ENCODE measurements at places on chromosomes 2 and 18. TPM values are rescaled to one million over a fixed set of nuclear protein-coding genes. Genes with fewer than 3 reads are reported as not detected.

The FLACC1 gene
- total RNA-seq, result 8.0 TPM

The KCNJ3 gene
- 0.31 TPM for total RNA-seq

The SCN9A gene
- 46.4 TPM for total RNA-seq

The LYG1 gene
- 0.89 TPM for total RNA-seq

The LYG2 gene
- total RNA-seq, result not detected

The PECR gene
- total RNA-seq, result 25.9 TPM

The IL37 gene
- total RNA-seq, result not detected

The COL6A3 gene
- total RNA-seq, result 548 TPM

The NXPH2 gene
- not detected for total RNA-seq

The SLC16A14 gene
- total RNA-seq, result 5.2 TPM

The KLHL14 gene
- total RNA-seq, result 2.2 TPM

The POU3F3 gene
- total RNA-seq, result not detected

The NEUROD1 gene
- 0.82 TPM for total RNA-seq

DNA sequence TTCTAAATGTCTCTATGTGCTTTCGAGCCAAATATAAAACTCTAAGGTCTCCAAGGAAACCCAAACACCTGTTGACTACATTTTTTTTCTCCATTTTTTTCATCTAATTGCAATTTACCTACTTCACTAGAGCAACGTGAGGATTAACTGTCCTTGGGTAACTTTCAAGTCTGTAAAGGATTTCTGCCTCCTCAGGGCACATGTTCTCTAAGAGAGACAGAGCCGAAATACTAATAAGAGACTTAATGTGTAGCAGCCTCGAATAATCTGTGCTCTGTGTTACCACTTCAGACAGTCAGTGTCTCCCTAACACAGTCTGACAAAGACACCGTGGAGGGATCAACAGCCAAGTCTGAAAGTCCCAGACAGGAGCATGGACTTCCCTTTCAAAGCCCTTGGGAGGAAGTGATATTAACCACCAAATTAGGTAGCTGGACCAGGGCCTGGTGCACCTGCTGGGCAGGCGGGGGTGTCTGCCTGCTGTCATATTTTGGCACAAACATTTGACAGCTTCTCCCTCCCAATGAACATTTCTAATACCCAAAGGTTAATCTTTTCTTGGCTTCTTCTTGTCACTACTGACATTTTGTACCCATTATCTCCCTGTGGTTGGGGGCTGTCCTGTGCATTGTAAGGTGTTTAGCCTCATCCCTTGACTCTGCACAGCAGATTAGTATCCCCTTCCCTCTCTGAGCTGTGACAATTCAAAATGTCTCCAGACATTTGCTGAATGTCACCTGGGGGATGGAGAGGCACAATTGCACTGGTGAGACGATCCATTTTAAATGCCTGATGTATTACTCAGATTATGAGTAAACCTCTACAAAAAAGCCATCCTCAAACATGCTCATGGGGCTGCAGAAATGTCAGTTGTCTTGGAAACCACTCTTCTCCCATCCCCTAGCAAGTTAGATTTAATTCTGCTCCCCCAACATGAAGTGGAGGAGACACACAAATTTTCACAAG, 45.7 kb upstream of the LYPD1 start:
- no peaks in the 10 kb centered on the region for H3K36me3 ChIP-seq
- H3K27ac ChIP-seq, result no peak overlapping the region
- H3K4me3 ChIP-seq, result no peak overlapping the region
- DNase-seq, result no peak
- no peaks in the 10 kb centered on the region for H3K27me3 ChIP-seq

- peaks cover 15% of the 10 kb centered on the region for H3K4me1 ChIP-seq
- H3K4me3 ChIP-seq, result no peak overlapping the region
- DNase-seq, result no peak
- H3K27ac ChIP-seq, result no peak overlapping the region
These were observed 2.4 kb upstream of the CELF4 start for GRCh38 chr18:37567994-37568359.

GRCh38 chr18:3579701-3580100, 129.7 kb downstream of the TGIF1 start:
- no peak for DNase-seq
- no peaks in the 10 kb centered on the region for H3K27me3 ChIP-seq
- H3K36me3 ChIP-seq, result no peaks in the 10 kb centered on the region

DNA sequence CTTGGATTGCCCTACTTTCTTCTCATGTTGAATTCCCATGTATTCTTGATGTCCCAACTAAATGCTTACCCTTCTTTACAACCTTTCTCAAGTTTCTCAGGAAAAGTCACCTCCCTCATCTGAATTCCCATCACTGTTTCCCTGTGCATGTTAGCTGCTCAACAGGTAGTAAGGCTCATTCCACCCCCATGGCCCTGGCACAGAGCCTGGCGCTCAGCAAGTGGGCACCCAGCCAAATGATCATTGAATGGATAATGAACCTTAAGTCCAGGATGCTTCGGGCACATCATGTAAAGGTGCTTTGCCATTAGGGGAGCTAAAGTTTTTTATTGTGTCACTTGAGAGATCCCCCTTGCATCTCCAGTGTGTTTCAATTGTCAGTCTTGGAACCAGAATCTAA, 124.0 kb downstream of the PKP4 start:
- H3K4me3 ChIP-seq, result no peak overlapping the region
- no peaks in the 10 kb centered on the region for H3K27me3 ChIP-seq
- no peak overlapping the region for H3K27ac ChIP-seq
- DNase-seq, result no peak

- DNase-seq, result peak; percentile 33
- no peaks in the 10 kb centered on the region for H3K36me3 ChIP-seq
- H3K4me3 ChIP-seq, result no peak overlapping the region
- H3K27ac ChIP-seq, result peak overlapping the region; percentile 33
These were observed 6.0 kb upstream of the SLC35F6 start for GRCh38 chr2:26757873-26758789.

DNA sequence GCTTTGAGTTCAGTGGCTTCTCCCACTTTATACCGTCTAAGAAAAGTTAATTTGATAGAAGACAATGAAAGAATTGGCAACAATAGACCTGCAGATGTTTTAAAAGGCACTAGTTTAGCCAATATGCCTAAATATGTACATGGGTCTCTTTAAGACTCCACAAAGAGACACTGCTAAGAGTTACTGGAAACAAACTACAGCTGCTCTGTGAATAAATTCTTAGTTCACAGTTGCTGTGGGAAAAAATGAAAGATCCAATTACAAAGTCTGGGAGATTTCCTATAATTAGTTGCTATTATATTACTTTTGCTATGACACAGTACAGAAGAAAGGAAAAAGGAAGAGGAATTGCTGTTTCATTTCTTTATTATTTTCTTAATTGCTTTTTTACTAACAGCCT, 34.3 kb downstream of the SCN9A start:
- no peak overlapping the region for H3K27ac ChIP-seq
- no peaks in the 10 kb centered on the region for H3K4me1 ChIP-seq
- no peaks in the 10 kb centered on the region for H3K36me3 ChIP-seq

- H3K36me3 ChIP-seq, result no peaks in the 10 kb centered on the region
- H3K27me3 ChIP-seq, result no peaks in the 10 kb centered on the region
- no peaks in the 10 kb centered on the region for H3K4me1 ChIP-seq
- DNase-seq, result no peak
- no peak overlapping the region for H3K27ac ChIP-seq
These were observed 300.1 kb upstream of the SLC8A1 start for GRCh38 chr2:40751981-40752380.

- H3K4me3 ChIP-seq, result no peak overlapping the region
- no peak overlapping the region for H3K27ac ChIP-seq
- no peaks in the 10 kb centered on the region for H3K27me3 ChIP-seq
- no peaks in the 10 kb centered on the region for H3K4me1 ChIP-seq
- no peaks in the 10 kb centered on the region for H3K36me3 ChIP-seq
These were observed 1116.2 kb downstream of the SUCLG1 start for GRCh38 chr2:83342860-83343329.

GRCh38 chr18:46899274-46899948, 17.9 kb downstream of the PIAS2 start:
- H3K4me1 ChIP-seq, result no peaks in the 10 kb centered on the region
- no peak overlapping the region for H3K4me3 ChIP-seq
- DNase-seq, result peak; percentile 50
- H3K36me3 ChIP-seq, result no peaks in the 10 kb centered on the region
- no peak overlapping the region for H3K27ac ChIP-seq

- H3K4me3 ChIP-seq, result no peak overlapping the region
- no peaks in the 10 kb centered on the region for H3K36me3 ChIP-seq
- no peaks in the 10 kb centered on the region for H3K4me1 ChIP-seq
- no peak overlapping the region for H3K27ac ChIP-seq
These were observed 1015.0 kb downstream of the BCL11A start for GRCh38 chr2:59538398-59538911.

GRCh38 chr2:235135990-235136561, 184.3 kb downstream of the SH3BP4 start:
- H3K36me3 ChIP-seq, result no peaks in the 10 kb centered on the region
- peak; percentile 75 for DNase-seq
- no peaks in the 10 kb centered on the region for H3K4me1 ChIP-seq
- no peaks in the 10 kb centered on the region for H3K27me3 ChIP-seq

DNA sequence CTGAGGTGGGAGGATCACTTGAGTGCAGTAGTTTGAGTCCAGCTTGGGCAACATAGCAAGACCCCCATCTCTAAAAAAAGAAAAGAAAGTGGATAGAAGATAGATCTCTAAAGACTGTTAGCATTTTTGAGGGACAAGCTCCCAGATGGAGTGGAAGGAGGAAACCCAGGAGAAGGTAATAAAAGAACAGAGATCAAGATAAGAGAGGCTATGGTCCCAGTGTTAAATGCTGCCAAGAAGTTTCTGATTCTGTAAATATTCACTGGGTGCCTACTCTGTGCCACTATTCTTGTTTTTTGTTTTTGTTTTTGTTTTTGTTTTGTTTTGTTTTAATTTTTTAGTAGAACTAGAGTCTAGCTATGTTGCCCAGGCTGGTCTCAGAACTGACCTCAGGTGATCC, 26.2 kb downstream of the FZD5 start:
- H3K4me1 ChIP-seq, result peaks cover 4% of the 10 kb centered on the region
- no peaks in the 10 kb centered on the region for H3K27me3 ChIP-seq
- H3K4me3 ChIP-seq, result no peak overlapping the region
- no peaks in the 10 kb centered on the region for H3K36me3 ChIP-seq
- H3K27ac ChIP-seq, result no peak overlapping the region
- no peak for DNase-seq

DNA sequence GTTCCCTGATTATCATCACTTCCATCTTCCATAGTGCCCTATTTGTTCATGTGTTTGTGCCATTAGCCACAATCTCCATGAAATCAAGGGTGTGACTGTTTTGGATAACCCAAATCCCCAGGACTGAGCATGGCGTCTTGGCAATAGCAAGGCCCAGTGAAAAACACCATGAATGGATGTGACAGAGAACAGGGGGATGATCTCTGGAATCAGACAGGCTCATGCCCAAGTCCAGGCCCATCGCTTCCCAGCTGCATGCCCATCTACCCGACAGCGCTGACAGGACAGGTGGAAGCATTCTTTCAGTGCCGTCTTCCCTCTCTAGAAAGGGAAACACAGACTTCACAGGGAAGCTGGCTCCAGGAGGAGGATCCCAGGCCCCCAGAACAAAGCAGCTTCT, 50.0 kb downstream of the HDLBP start:
- H3K27me3 ChIP-seq, result no peaks in the 10 kb centered on the region
- H3K27ac ChIP-seq, result no peak overlapping the region
- no peak for DNase-seq
- peaks cover 1% of the 10 kb centered on the region for H3K4me1 ChIP-seq
- H3K4me3 ChIP-seq, result no peak overlapping the region

DNA sequence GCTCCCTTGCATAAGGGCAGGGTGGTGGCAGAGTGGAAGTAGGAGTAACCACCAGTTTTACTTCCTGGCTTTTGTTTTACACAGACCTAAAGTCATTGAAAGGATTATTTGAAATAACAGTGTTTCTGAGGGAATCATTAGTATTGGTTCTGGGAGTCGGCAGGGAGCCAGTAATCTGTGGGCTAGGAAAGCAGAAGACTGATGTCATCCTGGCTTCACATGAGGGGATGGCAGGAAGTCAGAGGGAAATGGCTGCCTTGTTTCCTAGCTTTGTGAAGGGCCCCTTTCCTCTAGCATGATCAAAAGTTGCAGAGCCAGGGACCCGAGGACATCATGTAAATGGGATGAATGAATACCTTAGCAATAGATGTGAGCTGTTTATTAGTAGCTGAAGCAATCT, 792.6 kb downstream of the CPS1 start:
- no peaks in the 10 kb centered on the region for H3K27me3 ChIP-seq
- H3K4me1 ChIP-seq, result no peaks in the 10 kb centered on the region
- peak; percentile 20 for DNase-seq
- no peaks in the 10 kb centered on the region for H3K36me3 ChIP-seq
- H3K27ac ChIP-seq, result no peak overlapping the region

DNA sequence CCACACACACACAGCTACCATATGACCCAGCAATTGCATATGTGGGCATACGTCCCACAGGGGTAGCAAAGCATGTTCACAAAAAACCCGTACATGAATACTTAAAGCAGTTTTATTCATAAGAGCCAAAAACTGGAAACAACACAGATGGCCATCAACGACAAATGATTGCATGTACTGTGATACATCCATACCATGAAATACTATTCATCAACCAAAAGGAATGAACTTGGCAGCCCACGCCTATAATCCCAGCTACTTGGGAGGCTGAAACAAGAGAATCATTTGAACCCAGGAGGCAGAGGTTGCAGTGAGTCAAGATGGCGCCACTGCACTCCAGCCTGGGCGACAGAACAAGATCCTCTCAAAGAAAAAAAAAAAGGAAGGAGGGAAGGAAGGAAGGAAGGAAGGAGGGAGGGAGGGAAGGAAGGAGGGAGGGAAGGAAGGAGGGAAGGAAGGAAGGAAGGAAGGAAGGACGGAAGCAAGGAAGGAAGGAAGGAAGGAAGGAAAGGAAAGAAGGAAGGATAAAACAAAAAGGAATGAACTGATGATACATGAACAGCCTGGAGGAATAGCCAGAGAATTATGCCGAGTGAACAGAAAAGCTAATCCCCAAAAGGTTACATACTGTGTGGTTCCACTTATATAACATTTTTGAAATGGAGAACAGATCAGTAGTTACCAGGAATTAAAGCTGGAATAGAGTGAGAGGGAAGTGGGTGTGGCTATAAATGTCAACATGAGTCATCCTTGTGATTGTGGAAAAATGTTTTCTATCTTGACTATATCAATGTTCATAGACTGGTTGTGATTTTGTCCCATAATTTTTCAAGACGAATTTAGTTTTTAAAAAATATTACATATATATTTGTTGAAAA, 19.6 kb upstream of the YPEL5 start:
- no peaks in the 10 kb centered on the region for H3K27me3 ChIP-seq
- no peak for DNase-seq
- no peak overlapping the region for H3K27ac ChIP-seq
- H3K4me1 ChIP-seq, result no peaks in the 10 kb centered on the region
- no peaks in the 10 kb centered on the region for H3K36me3 ChIP-seq
- no peak overlapping the region for H3K4me3 ChIP-seq

GRCh38 chr2:46493241-46493970, 14.0 kb downstream of the TMEM247 start:
- no peaks in the 10 kb centered on the region for H3K36me3 ChIP-seq
- H3K27me3 ChIP-seq, result no peaks in the 10 kb centered on the region
- no peak for DNase-seq
- H3K27ac ChIP-seq, result no peak overlapping the region

Measured in lung (tissue), 17 donors.